ENCODE measurements at places on chromosomes 2 and 18. TPM values are rescaled to one million over a fixed set of nuclear protein-coding genes. Genes with fewer than 3 reads are reported as not detected.

Gene IL1RL1
- total RNA-seq: not detected

Gene SERPINB13
- total RNA-seq: not detected

Gene FBXO48
- 4.8 TPM for total RNA-seq

Gene VWA3B
- not detected for total RNA-seq

Gene ORMDL1
- 206 TPM for total RNA-seq

Gene EMX1
- total RNA-seq: not detected

Gene CHRNG
- total RNA-seq: not detected

Gene CELF4
- total RNA-seq: not detected

Gene SMAD2
- total RNA-seq: 137 TPM

Gene ICA1L
- 2.8 TPM for total RNA-seq

Gene C2orf72
- not detected for total RNA-seq

Gene DSG3
- not detected for total RNA-seq

Gene FKBP7
- 2.4 TPM for total RNA-seq

Gene CXCR1
- not detected for total RNA-seq

Gene PFN4
- not detected for total RNA-seq

Gene TUBA3E
- not detected for total RNA-seq

Gene PSMA8
- total RNA-seq: 1.7 TPM

Gene ALS2
- total RNA-seq: 15.8 TPM

Gene IL36B
- total RNA-seq: not detected

Gene HOXD13
- total RNA-seq: not detected

Gene LAPTM4A
- total RNA-seq: 46.0 TPM

Gene OTX1
- not detected for total RNA-seq

Gene C1GALT1C1L
- 0.33 TPM for total RNA-seq

Gene CPLX4
- not detected for total RNA-seq

Gene ZNF521
- not detected for total RNA-seq

Gene UGT1A6
- total RNA-seq: not detected

Gene DNAJC5G
- not detected for total RNA-seq

Gene DSG1
- not detected for total RNA-seq

Gene ELOA2
- not detected for total RNA-seq

Gene SCYGR4
- not detected for total RNA-seq

Gene ZNG1B
- total RNA-seq: 48.5 TPM

Gene DPP10
- not detected for total RNA-seq

Gene FAM124B
- total RNA-seq: not detected

Gene SPDYA
- total RNA-seq: 1.1 TPM

Gene PTPN2
- total RNA-seq: 71.7 TPM

Gene MYO1B
- total RNA-seq: 0.96 TPM

Gene KCNG2
- not detected for total RNA-seq

Gene DCDC2C
- total RNA-seq: not detected

Gene ANKRD30B
- not detected for total RNA-seq

Gene ZSWIM2
- not detected for total RNA-seq

Gene DYNAP
- not detected for total RNA-seq

Gene MAB21L4
- not detected for total RNA-seq

Gene PCARE
- total RNA-seq: not detected

Gene AGXT
- total RNA-seq: not detected

Gene GKN1
- total RNA-seq: not detected

Gene STAT4
- total RNA-seq: 137 TPM

Gene SERPINB4
- total RNA-seq: not detected

Gene FBXO36
- 1.2 TPM for total RNA-seq

Gene ST6GAL2
- not detected for total RNA-seq

Gene MRO
- not detected for total RNA-seq

Gene OXER1
- total RNA-seq: not detected

Gene FAP
- not detected for total RNA-seq
